Activated naive CD4-positive, alpha-beta T cell treated with anti-CD3 and anti-CD28 coated beads for 36 hours (primary cell): ENCODE measurements at places on chromosomes 3 and 15. TPM values are rescaled to one million over a fixed set of nuclear protein-coding genes. Genes with fewer than 3 reads are reported as not detected.
A peak's percentile ranks its signal among the peaks of the same experiment; 100 is the strongest.

DNA sequence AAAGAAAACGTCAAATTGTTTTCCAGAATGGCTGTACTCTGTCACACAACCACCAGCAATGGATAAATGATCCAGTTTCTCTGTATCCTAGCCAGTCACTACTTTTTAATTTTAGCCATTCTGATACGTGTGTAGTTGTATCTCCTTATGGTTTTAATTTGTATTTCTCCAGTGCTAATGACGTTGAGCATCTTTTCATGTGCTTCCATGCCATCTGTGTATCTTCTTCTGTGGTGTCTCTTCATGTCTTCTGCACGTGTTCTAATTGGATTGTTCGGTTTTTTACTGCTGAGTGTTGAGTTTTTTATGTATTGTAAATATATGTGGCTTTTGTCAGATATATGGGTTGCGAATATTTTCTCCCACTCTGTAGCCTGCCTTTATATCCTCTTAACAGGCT, 81.9 kb downstream of the SUMF1 start:
- peaks cover 26% of the 10 kb centered on the region for H3K4me1 ChIP-seq
- H3K36me3 ChIP-seq = peaks cover 8% of the 10 kb centered on the region
- H3K27ac ChIP-seq = no peak overlapping the region
- no peaks in the 10 kb centered on the region for H3K27me3 ChIP-seq
- no peak for DNase-seq

- H3K4me3 ChIP-seq = no peak overlapping the region
- H3K27ac ChIP-seq = no peak overlapping the region
- no peaks in the 10 kb centered on the region for H3K4me1 ChIP-seq
These were observed 917.7 kb downstream of the IGSF11 start for GRCh38 chr3:118116991-118117390.

GRCh38 chr3:136958939-136959338, 1.2 kb downstream of the IL20RB start:
- no peak overlapping the region for H3K27ac ChIP-seq
- DNase-seq = no peak
- H3K36me3 ChIP-seq = no peaks in the 10 kb centered on the region
- H3K4me1 ChIP-seq = peaks cover 14% of the 10 kb centered on the region

- no peaks in the 10 kb centered on the region for H3K4me1 ChIP-seq
- H3K36me3 ChIP-seq = no peaks in the 10 kb centered on the region
- H3K4me3 ChIP-seq = no peak overlapping the region
These were observed 925.7 kb downstream of the EPHA3 start for GRCh38 chr3:90032980-90033641.

DNA sequence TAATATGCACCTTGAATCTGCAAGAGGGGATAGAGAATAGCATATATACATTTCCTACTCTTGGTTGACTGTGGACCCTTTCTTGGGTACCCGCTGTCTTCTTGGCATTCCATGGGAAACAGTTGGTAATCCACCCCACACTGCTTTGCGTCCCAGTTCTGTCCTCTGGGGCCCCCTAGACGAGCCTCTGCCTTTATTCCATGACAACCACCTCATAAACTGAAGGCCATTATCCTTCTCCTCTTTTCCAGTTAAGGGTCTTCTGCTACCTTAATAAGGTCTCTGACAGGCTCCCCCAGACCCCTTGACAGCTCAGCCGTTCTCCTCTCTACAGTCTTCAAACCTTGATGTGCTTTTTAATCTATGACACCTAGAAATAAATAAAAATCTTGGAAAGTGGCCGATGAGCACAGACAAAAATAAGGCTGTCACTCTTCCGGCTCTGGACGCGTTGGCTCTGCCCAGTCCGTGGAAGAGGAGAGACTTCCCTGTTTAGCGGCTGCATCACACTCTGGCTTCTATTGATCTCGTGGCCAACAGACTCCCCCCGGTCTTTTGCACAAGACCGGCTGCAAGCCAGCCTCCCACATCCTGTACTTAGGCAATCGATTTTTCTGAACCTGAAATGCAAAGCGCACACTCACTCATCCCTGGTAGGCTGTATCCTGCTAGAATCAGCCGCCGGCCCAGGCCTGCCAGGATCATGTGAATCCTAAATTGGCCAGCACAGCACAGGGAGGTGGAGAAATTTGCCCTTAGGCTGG, 251.0 kb upstream of the TLE3 start:
- H3K4me1 ChIP-seq = no peaks in the 10 kb centered on the region
- DNase-seq = no peak
- no peaks in the 10 kb centered on the region for H3K27me3 ChIP-seq
- H3K36me3 ChIP-seq = no peaks in the 10 kb centered on the region
- H3K4me3 ChIP-seq = no peak overlapping the region

GRCh38 chr15:40937762-40938535, 8.8 kb downstream of the DLL4 start:
- H3K4me1 ChIP-seq = peaks cover 21% of the 10 kb centered on the region
- peak; percentile 32 for DNase-seq
- no peak overlapping the region for H3K4me3 ChIP-seq

DNA sequence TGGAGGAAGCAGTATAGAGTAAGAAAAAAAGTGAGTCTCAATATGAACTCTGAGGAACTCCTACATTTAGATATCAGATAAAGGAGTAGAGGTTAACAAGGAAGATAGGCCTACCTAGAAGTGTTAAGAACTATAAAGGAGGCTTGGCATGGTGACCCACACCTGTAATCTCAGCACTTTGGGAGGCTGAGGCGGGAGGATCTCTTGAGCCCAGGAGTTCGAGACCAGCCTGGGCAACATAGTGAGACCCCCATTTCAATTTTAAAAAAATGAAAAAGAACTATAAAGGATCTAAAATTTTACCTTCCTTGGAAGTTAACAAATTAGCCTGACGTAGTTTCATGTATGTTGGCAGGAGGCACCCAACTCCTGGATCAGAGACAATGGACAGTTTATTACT, 14.5 kb downstream of the IREB2 start:
- H3K36me3 ChIP-seq = peaks cover 12% of the 10 kb centered on the region
- H3K27ac ChIP-seq = no peak overlapping the region
- no peaks in the 10 kb centered on the region for H3K27me3 ChIP-seq
- no peak for DNase-seq

DNA sequence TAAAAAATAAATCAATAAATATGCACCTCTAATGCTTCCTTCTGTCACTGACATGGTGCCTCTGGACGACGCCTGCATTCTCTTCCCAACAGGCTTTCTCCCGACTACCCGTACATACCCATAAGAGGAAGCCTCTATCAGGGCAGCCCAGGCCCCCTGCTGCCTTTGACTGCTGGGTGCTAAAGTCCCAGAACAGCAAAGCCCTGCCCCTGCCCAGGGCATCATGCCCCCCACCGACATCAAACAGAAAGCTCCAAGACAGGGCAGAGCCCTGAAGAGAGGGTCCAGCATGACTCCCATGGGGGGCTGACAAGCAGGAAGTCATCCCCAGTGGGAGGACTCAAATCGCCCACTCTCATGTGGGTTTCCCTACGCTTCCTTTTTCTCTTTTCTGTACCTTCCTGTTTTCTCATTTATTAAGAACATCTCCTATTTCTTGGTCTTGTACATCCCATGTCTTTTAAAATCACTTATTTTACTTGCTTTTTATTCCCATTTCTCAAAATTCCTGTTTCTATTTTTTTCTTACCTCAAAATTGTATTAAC, 23.4 kb downstream of the XPC start:
- DNase-seq = no peak
- no peak overlapping the region for H3K4me3 ChIP-seq
- H3K36me3 ChIP-seq = peaks cover 36% of the 10 kb centered on the region
- no peak overlapping the region for H3K27ac ChIP-seq
- peaks cover 8% of the 10 kb centered on the region for H3K4me1 ChIP-seq
- no peaks in the 10 kb centered on the region for H3K27me3 ChIP-seq

DNA sequence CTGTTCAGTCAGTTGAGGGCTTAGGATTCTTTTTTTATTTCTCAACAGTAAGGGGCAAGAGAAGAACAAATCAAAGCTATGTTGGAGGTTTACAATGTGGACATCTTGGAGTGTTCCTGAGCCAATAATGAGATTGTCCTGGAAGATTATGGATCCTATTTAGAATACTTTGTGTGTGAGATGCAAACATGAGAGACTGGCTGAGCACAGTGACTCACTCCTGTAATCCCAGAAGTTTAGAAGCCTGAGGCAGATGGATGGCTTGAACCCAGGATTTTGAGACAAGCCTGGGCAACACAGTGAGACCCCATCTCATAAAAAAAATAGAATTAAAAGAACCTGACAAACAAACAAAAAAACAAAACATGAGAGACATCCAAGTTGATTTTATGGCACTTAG, 351.6 kb downstream of the GAP43 start:
- H3K4me3 ChIP-seq = no peak overlapping the region
- peaks cover 2% of the 10 kb centered on the region for H3K27me3 ChIP-seq
- no peaks in the 10 kb centered on the region for H3K36me3 ChIP-seq
- no peak overlapping the region for H3K27ac ChIP-seq
- no peaks in the 10 kb centered on the region for H3K4me1 ChIP-seq
- DNase-seq = no peak

- H3K36me3 ChIP-seq = no peaks in the 10 kb centered on the region
- H3K4me1 ChIP-seq = no peaks in the 10 kb centered on the region
- no peak overlapping the region for H3K27ac ChIP-seq
These were observed 458.1 kb downstream of the DIPK2A start for GRCh38 chr3:144429719-144430121.

GRCh38 chr3:184228376-184229137, 828 bp upstream of the VWA5B2 start:
- H3K27ac ChIP-seq = no peak overlapping the region
- no peak for DNase-seq
- H3K4me1 ChIP-seq = peaks cover 11% of the 10 kb centered on the region
- H3K36me3 ChIP-seq = no peaks in the 10 kb centered on the region
- peaks cover 50% of the 10 kb centered on the region for H3K27me3 ChIP-seq

DNA sequence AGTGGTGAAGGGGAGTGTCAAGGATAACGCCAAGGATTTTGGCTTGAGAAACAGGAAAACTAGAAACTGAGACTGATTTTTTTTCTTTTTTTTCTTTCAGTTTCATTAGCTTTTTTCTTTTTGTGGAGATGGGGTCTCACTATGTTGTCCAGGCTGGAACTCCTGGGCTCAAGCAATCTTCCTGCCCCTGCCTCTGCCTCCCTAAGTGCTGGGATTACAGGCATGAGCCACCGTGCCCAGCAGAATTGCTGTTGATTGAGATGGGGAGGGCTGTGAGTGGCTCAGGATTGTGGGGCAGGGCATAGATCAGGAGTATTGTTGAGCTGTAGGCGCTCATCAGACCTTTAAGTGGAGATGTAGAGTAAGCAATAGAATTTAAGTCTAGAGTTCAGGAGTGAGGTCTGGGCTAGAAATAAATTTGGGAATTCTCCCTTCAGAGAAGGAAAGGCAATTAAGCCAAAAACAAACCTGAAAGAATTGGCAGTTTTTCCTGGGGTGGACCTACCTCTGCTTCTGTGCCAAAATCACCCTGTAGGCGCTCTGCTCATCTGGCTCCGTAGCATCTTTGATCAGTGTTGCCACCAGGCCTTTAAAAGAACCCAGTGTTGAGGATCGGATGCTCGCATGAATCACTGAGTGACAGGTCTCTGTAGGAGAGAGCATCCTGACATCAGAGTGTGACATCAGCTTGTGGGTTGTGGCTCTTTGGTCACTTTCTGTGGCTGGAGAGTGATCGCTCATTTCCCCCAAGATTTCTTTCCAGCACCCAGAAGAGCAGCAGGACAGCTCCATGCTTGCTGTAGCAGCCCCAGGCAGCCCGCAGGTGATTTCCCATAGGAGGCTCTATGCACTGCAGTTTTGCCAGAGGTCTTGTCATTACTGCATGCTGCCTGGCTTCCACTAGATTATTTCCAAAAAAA, 15.8 kb downstream of the ABHD17C start:
- H3K4me3 ChIP-seq = no peak overlapping the region
- no peaks in the 10 kb centered on the region for H3K27me3 ChIP-seq
- peak; percentile 59 for DNase-seq
- no peak overlapping the region for H3K27ac ChIP-seq

- H3K27me3 ChIP-seq = no peaks in the 10 kb centered on the region
- H3K4me3 ChIP-seq = no peak overlapping the region
- no peak for DNase-seq
- H3K27ac ChIP-seq = no peak overlapping the region
These were observed 6.9 kb downstream of the NIPA2 start for GRCh38 chr15:22845289-22845900.

The CHRM5 gene
- not detected for total RNA-seq

The CHST2 gene
- total RNA-seq = 4.2 TPM

The MYH15 gene
- 0.07 TPM for total RNA-seq

The IFT122 gene
- 32.4 TPM for total RNA-seq
